ENCODE measurements at places on chromosomes 7 and 10.

DNA sequence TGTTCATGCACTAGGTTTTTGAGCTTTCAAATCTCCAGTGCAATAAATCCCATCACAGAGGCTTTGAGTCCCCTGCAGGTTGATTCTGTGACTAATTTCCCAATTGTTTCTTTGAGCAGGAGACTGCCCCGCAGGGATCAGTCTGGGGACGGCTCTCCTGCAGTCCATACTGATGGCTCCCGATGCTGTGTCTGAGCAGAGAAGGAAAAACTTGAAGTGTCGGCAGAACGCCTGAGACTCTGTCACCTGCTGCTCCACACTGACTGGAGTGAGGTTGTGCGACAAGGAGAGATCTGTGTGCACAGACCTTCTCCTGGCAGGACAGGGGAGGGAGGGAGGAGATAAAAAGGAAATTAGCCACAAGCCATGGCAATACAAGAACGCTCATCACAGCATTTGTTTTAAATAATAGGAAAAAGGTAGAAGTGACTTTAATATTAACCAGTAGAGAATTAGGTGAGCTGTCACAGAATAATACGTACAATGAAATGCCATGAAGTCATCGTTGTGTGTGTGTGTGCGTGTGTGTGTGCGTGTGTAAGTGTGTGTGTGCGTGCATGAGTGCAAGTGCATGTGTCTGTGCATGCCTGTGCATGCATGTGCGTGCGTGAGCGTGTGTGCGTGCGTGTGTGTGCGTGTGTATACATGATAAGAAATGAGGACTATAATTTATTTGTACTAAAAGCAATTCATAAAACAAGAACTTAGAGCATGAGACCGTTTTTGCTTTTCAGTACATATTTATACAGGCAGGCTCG, 38.2 kb downstream of the HTR5A start:
- DNase-seq, result no peak

- no peak for DNase-seq
These were observed 8.3 kb upstream of the ELAPOR2 start for GRCh38 chr7:87067788-87068187.

- no peak for DNase-seq
These were observed 4.7 kb upstream of the MUC12 start for GRCh38 chr7:100964630-100965029.

DNA sequence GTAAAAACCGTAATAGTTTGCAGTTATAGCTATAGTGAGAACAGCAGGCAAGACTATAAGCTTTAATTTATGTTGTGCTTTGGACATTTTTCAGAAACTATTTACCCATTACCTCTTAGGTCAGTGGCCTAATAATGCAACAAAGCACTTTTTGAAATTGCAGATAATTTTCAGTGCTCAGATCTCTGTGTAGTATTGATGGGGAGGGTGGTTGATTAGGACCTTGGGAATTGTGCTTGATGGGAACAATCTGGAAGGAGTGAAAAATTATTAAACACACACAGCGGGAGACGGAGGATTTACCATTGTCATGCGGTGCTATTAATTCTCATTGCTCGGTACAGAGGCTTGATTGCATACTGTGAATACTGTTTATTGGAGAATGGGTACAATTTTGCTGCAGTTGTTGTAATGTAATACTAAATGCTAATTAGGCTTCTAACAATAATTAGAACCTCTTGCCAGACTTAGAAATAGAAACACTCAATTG, 304.8 kb downstream of the LRMDA start:
- DNase-seq, result no peak

DNA sequence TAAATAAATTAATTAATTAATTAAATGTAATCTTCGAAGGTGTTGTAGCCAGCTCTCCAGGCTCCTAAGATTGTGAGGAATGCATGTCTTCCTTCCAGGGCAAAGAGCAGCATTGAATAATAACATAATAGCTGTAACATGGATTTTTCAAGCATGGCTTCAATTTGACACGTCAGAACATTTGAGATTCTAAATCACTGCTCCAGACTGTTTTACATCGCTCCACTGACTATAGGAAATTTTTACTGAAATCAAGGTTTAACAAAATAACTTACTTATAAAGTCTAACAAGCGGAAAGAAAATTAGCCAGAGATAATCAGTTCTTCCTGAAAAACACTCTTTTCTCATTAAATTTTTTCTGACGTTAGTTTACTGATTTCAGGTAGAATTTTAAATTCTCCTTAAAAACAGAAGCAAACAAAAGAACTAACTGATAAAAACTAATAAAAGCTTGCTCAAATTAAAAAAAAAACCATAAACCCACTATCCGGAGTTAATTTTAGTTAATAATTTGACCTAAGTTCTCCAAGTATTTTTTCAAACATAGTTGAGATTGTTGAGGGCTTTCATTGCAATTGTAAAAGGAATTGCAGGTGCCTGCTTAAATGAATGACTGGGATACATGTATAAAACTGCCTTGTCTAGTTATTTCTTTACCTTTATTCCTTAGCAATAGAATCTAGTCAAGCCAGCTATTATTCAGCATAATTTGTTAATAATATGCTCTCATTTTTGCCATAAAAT, 51.2 kb upstream of the SGCE start:
- no peak for DNase-seq

DNA sequence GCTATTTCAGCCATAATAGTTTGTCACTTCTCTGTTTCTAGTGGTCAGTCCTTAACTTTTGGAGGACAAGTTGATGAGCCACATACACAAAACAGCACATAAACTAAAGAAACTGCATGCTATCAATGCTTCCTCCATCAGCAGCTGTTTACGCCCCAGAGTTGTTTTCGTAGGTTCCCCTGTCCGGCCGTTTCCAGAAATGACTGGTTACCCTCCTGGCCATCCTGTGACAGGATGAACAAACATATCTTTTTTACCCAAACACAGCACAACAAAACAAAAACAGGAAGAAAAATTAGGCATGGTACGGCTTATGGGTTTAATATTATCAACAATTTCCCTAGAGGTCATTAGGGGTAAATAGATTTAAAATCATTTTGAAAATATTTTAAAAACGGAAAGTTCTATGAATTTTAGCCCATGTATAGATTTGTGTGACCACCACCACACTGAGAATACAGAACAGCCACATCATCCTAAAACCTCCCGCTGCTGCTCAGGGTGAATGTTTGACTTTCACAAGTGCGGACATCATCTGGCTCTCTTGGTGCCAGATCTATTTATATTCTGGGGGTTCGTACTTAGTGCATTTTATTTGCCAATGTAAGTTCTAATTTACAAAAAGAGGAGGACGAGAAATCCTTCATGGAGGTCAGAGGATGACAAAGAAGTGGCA, 74.8 kb downstream of the HIPK2 start:
- no peak for DNase-seq

- DNase-seq, result no peak
These were observed 117.5 kb downstream of the CDK14 start for GRCh38 chr7:90713628-90714027.

- DNase-seq, result no peak
These were observed 77.2 kb upstream of the ADARB2 start for GRCh38 chr10:1814556-1814955.
